Hypothalamus (tissue), 51 donors: ENCODE measurements at places on chromosomes 2 and 18.

- DNase-seq = no peak
Observed at GRCh38 chr2:113227698-113228097, 51.0 kb downstream of the PAX8 start.

GRCh38 chr2:241315879-241316631 lies at the start of gene SEPTIN2:
Gene SEPTIN2 (plus strand): TSS chr2:241315925. CDS start chr2:241324233, 8,308 bp downstream.
- DNase-seq = peak; percentile 82

DNA sequence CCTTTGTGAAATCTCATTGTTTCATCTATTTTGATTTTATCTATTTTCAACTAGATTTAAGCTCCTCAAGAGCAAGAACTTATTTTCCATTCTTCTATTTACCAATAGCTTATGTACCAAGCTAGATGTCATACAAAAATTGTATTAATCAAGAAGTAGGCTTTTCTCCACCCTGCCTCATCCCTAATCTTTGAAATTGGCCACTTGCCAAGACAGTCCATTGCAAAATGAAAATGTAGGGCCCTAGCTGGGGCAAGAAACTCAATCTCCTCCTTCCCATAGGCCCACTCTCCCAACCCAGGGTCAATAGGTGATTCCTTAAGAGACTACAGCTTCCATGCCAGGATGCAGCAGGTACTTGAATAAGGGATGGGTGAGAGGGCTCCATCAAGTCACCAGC lies 39.3 kb upstream of the STPG4 start:
- DNase-seq = no peak

DNA sequence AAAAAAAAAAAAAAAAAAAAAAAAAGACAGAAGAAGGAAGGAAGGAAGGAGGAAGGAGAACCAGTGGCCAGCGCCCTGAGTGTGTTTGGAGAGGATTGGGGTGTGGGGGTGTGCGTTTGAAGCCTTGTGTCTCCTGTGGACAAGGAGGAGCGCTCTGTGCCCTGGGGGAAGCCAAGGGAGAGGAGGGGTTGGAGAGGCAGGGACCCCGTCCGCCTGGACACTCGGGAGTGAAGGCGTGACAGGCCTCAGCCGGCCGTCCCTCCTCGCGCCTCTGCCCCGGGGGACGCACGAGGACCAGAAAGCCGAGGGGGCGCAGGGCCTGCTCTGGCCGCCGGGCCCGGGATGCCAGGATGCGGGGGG lies 44.9 kb downstream of the SERTAD2 start:
- no peak for DNase-seq

DNA sequence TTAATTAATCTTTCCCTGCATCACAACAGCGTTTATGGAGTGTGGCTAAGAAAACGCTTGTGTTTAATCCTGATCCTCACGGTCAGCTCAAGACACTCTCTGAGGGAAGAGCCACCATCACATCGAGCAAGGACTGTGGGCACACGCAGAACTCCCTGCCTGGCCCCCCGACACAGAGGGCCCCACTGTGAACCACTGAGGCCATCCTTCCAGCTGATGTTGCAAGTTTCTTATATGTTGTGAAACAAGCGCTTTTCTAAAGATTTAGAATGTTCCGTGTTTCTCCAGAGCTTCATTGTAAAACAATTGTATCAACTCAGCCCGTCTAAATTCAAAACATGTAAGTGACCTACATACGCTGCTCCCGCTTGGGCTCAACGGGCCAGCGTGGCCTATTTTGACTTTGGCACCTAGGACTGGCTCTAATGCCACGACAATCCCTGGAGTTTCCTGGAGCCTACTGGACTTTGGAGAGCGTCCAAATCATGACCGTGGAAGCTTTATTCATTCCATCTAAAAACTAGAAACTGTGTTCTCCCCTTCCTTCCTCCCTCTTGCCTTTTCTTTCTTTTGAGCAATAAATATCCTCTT lies 34.9 kb downstream of the SERPINE2 start:
- DNase-seq = peak; percentile 52

- no peak for DNase-seq
Observed at GRCh38 chr2:158120102-158120501, 18.4 kb downstream of the UPP2 start.

DNA sequence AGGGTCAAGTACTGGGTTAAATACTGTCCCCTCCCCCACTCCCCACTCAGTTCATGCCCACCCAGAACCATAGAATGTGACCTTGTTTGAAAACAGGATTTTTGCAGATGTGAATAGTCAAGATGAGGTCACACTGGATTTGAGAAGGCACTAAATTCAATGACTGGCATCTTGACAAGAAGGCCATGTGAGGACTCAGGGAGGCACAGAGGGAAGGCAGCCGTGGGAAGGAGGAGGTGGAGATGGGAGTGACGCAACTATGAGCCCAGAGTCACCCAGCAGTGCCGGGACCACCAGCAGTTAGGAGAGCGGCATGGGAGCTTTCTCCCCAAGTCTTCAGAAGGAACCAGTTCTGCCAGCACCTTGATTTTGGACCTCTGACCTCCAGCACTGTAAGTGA lies 257.3 kb downstream of the BCL2 start:
- DNase-seq = no peak
